ENCODE measurements at places on chromosomes 11 and 22. TPM values are rescaled to one million over a fixed set of nuclear protein-coding genes. Genes with fewer than 3 reads are reported as not detected.

OR52N4 gene
- total RNA-seq = not detected

OPCML gene
- 0.19 TPM for total RNA-seq

ACRV1 gene
- total RNA-seq = not detected

ARL14EP gene
- total RNA-seq = 22.9 TPM

FOLR2 gene
- not detected for total RNA-seq

PGA5 gene
- not detected for total RNA-seq

LGR4 gene
- 45.8 TPM for total RNA-seq

CYB5R2 gene
- total RNA-seq = 23.6 TPM

FBLN1 gene
- total RNA-seq = 135 TPM

DLG2 gene
- total RNA-seq = 0.92 TPM

APLNR gene
- total RNA-seq = not detected

ZNF280A gene
- total RNA-seq = not detected

PTPRCAP gene
- not detected for total RNA-seq

BCO2 gene
- 3.8 TPM for total RNA-seq

GRIA4 gene
- total RNA-seq = not detected

VEGFB gene
- total RNA-seq = 13.0 TPM

NELL1 gene
- not detected for total RNA-seq

AIP gene
- 34.5 TPM for total RNA-seq

H19 gene
- total RNA-seq = 31.8 TPM

OR52N5 gene
- not detected for total RNA-seq

SMTNL1 gene
- not detected for total RNA-seq

SSH3 gene
- total RNA-seq = 86.9 TPM

SMC1B gene
- not detected for total RNA-seq

MRGPRX3 gene
- 5.8 TPM for total RNA-seq

RRM1 gene
- total RNA-seq = 73.0 TPM

TIGD3 gene
- total RNA-seq = not detected

BARX2 gene
- 0.17 TPM for total RNA-seq

RAB30 gene
- 10.6 TPM for total RNA-seq

SYT12 gene
- total RNA-seq = 1.2 TPM

APOA4 gene
- total RNA-seq = not detected

GGT5 gene
- total RNA-seq = under 0.01 TPM

NRIP3 gene
- total RNA-seq = 2.1 TPM

ZNF215 gene
- 10.0 TPM for total RNA-seq

TMEM191C gene
- 0.67 TPM for total RNA-seq

LYVE1 gene
- not detected for total RNA-seq

PKDREJ gene
- total RNA-seq = not detected

TTLL12 gene
- 37.7 TPM for total RNA-seq

SLC25A18 gene
- not detected for total RNA-seq

DEUP1 gene
- under 0.01 TPM for total RNA-seq

P4HA3 gene
- 1.4 TPM for total RNA-seq

UFD1 gene
- 93.5 TPM for total RNA-seq

CTSW gene
- not detected for total RNA-seq

OR6X1 gene
- total RNA-seq = not detected

SERPING1 gene
- 23.8 TPM for total RNA-seq

PIM3 gene
- 26.6 TPM for total RNA-seq

C11orf52 gene
- total RNA-seq = 0.67 TPM

SCGB1A1 gene
- total RNA-seq = not detected

CRELD2 gene
- total RNA-seq = 26.5 TPM

SYT13 gene
- total RNA-seq = 0.33 TPM

Measured in mammary epithelial cell (primary cell).